ENCODE measurements at places on chromosomes 7 and 10.

DNA sequence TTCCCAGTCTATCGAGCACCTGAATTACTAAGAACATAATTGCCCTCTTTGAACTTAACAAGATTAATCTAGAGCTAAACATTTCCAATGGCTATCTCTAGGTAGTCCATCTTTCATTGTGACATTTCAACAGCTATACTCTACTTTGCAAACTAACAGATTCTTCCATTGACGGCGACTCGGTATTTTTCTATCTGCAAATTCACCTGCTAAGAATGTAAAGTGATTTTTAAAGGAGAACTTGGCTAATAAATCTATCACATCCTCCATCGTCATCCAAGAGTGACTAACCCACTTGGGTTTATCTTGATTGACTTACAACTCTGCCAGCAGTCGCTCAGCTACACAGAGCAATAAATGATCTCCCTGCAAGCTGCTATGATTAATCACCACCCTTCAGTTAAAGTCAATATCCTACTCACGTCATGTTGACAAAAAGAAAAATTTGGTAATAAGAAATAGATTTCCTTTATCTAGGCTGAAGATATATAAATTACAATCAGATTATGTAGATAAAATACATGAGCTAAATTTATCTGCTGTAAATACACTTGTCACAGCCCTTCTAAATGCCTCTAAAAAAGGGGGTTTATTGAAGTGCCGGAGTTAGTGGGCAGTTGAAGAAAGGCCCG, 99.5 kb downstream of the SFMBT2 start:
- H3K4me1 ChIP-seq = peaks cover 18% of the 10 kb centered on the region
- H3K4me3 ChIP-seq = no peak overlapping the region
- no peaks in the 10 kb centered on the region for H3K27me3 ChIP-seq
- H3K27ac ChIP-seq = no peak overlapping the region

- peaks cover 20% of the 10 kb centered on the region for H3K4me1 ChIP-seq
- H3K27me3 ChIP-seq = no peaks in the 10 kb centered on the region
- H3K4me3 ChIP-seq = peak overlapping the region; percentile 28
- DNase-seq = peak; percentile 29
- peaks cover 1% of the 10 kb centered on the region for H3K36me3 ChIP-seq
Observed at GRCh38 chr7:1103009-1103788, 15.3 kb downstream of the GPER1 start.

GRCh38 chr7:13017881-13018280, 330.4 kb downstream of the ARL4A start:
- no peaks in the 10 kb centered on the region for H3K36me3 ChIP-seq
- no peak overlapping the region for H3K4me3 ChIP-seq
- DNase-seq = no peak

GRCh38 chr7:143393267-143394041, 12.3 kb downstream of the ZYX start:
- peaks cover 21% of the 10 kb centered on the region for H3K36me3 ChIP-seq
- no peaks in the 10 kb centered on the region for H3K27me3 ChIP-seq
- no peak overlapping the region for H3K4me3 ChIP-seq
- H3K27ac ChIP-seq = peak overlapping the region; percentile 54

DNA sequence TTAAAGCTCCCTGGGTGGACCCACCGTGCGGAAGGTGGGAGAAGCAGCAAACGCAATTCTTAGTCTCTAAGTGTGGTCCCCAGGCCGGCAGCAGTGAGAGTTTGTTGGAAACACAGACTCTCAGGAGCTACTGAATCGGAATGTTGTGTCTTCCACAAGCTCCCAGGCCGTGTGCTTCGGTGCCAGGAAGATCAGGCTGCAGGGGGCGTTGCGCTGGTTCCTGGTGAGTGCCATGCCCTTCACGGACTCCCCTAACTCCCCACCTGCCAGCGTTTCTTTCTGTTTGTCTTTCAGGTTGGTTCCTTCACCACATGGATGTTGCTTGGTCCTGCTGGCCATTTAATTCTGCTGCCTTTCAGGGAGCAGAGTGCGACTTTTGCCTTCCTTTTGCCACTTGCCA, 91.2 kb upstream of the PITRM1 start:
- H3K27me3 ChIP-seq = peaks cover 13% of the 10 kb centered on the region
- DNase-seq = no peak
- peaks cover 2% of the 10 kb centered on the region for H3K4me1 ChIP-seq
- no peak overlapping the region for H3K27ac ChIP-seq

DNA sequence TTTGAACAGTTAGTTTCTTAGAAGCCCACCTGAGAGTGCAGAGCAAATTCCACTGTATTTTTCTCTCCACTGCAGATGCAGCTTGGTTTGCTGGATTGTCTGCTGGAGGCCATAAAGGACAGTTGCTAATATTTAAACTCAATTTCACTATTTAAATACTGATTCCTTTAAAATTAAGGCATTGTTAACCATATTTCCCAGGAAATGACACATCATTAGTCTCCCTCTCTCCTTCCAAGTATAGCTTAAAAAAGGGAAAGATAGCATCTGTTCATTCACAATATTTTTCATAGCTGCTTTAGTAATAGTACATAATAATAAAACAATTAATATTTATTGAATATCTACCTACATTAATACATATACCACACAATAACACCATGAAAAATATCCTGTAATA, 252.9 kb downstream of the HGF start:
- no peaks in the 10 kb centered on the region for H3K36me3 ChIP-seq
- no peaks in the 10 kb centered on the region for H3K27me3 ChIP-seq
- H3K4me1 ChIP-seq = no peaks in the 10 kb centered on the region
- no peak for DNase-seq
- no peak overlapping the region for H3K27ac ChIP-seq

DNA sequence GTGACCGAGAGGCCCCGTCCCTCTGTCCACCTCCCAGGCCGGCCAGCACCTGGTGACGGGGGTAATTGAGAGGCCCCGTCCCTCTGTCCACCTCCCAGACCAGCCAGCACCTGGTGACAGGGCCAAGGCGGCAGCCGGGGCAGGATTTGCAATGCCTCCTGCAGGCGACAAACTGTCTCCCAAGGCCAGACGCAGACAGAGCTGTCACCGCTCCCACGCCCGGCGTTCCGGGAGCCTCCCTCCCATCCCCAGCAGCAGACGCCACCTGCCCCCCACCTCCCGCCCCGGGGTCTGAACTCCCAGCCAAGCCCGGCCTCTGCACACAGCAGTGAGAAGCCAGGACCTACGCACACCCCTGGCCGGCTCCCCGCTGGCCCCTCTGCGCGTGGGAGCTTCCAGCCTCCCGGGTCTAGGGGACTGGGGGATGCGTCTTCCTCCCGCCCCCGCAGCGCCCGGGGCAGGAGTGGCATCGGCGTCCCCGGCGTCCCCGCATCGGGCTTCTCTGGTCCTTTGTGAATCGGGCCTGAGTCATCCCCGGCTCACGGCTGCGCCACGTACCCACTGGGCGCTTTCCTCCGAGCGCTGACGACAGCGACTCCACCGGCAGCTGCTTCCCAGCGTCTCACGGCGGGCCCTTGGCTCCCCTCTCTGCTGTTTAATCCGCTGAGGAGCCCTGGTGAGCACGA, 95.1 kb upstream of the DIP2C start:
- DNase-seq = no peak
- no peak overlapping the region for H3K27ac ChIP-seq
- no peak overlapping the region for H3K4me3 ChIP-seq
- no peaks in the 10 kb centered on the region for H3K4me1 ChIP-seq
- no peaks in the 10 kb centered on the region for H3K36me3 ChIP-seq
- H3K27me3 ChIP-seq = peaks cover 6% of the 10 kb centered on the region

- no peak overlapping the region for H3K27ac ChIP-seq
- H3K4me3 ChIP-seq = no peak overlapping the region
- H3K4me1 ChIP-seq = no peaks in the 10 kb centered on the region
- no peak for DNase-seq
Observed at GRCh38 chr7:69796416-69796815, 198.1 kb downstream of the AUTS2 start.

DNA sequence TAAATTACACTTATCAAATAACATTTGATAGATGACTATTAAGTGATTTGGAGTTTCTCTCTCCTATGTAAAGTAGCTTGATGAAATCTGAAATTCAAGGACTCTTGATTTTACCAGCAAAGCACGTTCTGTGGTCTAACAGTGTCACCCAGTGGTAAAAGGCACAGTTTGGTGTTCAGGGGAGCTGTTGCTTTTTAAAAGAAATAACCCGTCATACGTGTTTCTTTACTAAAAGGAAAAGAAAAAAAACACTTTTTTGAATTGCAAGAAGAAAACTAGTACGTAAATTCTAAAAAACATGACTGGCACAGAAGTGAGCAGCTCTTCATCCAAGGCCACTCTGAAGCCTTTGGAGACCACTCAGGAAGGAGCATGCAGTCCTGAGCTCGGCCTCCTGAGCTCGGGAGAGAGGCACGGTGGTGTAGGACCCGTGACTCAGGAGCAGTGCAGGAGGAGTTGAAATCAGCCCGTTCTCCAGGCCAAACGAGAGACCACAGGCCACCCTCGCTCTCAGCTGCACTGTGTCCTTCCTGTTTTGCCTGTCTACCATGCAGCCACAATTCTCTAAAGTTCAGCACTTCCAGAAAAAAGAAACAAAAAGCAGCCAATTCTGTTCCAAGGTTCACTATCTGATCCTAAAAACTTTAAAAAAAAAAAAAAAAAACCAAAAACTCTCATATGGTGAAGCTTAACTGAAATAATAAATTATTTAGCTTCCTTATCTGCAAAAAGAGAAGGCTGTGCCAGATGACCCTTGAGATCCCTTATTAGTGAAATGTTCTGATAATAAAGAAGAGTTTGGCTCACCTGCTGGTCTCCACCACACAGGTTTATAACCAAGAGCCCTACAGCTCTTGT, 212.6 kb upstream of the FRMD4A start:
- peaks cover 63% of the 10 kb centered on the region for H3K4me1 ChIP-seq
- H3K4me3 ChIP-seq = peak overlapping the region; percentile 67
- DNase-seq = no peak
- peaks cover 31% of the 10 kb centered on the region for H3K36me3 ChIP-seq

DNA sequence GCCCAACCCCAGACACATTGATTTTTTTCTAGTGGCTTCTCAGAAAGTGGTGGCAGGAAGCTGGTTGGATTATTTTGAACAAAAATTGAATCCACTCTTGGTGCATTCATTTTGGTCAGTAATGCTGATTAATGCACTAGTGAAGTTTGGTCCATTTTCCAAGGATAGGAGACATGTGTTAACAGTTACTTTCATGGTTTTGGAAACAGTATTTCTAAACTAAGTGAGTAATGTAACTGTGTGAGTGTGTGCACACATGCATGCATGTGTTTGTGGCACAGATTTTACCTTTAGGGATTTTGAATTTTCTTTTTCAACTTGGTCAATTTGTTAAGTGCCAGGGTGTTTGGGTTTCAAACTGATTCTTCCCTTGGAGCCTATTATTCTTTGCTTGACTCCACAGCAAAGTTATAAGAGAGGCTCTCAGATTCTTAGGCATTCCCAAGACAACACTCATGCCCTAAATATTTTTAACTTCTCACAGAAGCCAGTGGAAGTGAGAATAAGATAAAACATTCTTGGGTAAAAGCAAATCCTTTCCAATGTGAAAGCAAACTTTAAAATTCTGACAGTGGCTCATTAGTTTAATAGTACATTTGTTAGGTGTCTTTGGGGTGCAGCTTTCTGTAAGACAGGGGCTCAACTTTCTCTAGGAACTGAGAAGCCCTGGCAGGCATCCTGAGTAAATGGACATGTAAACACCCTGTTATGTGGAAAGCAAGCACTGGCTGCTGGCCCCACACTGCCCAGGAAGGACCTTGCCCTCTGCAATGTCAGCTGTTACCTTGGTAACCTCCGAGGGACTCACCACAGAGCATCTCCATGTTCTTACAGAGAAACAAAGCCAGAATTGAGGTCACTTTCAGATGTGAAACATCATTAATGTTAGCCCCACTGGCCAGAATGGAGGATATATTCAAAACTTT, 68.4 kb downstream of the ASAH2B start:
- DNase-seq = no peak
- H3K36me3 ChIP-seq = no peaks in the 10 kb centered on the region
- H3K4me1 ChIP-seq = no peaks in the 10 kb centered on the region
- no peak overlapping the region for H3K27ac ChIP-seq

- DNase-seq = no peak
- H3K4me1 ChIP-seq = no peaks in the 10 kb centered on the region
- no peak overlapping the region for H3K27ac ChIP-seq
- H3K4me3 ChIP-seq = no peak overlapping the region
- peaks cover 11% of the 10 kb centered on the region for H3K36me3 ChIP-seq
- H3K27me3 ChIP-seq = no peaks in the 10 kb centered on the region
Observed at GRCh38 chr7:132141109-132141508, 435.2 kb downstream of the PLXNA4 start.

GRCh38 chr10:105128111-105128510, 487.0 kb downstream of the SORCS3 start:
- no peak overlapping the region for H3K4me3 ChIP-seq
- H3K36me3 ChIP-seq = no peaks in the 10 kb centered on the region
- H3K27ac ChIP-seq = no peak overlapping the region
- H3K27me3 ChIP-seq = no peaks in the 10 kb centered on the region
- no peak for DNase-seq
- H3K4me1 ChIP-seq = no peaks in the 10 kb centered on the region

DNA sequence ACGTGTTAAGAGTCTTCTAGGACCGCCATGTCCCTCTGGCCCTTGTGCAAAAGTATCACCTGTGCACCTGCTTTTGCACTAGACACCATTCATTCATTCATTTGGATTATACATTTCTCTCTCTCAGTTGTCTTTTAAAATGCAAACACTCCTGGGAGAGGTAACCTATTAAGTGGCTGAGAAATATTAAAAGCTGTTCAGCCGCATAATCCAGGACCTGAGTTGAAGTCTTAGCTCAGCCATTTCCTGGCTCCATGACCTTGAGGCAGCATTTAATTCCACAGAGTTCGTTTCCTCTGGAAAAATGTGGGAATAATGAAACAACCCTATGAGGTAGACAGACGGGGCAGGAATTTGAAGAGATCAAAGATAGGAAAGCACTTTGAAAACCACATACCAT, 251.6 kb downstream of the RPS24 start:
- H3K27me3 ChIP-seq = peaks cover 4% of the 10 kb centered on the region
- no peaks in the 10 kb centered on the region for H3K4me1 ChIP-seq
- H3K36me3 ChIP-seq = no peaks in the 10 kb centered on the region
- no peak for DNase-seq
- H3K4me3 ChIP-seq = no peak overlapping the region

GRCh38 chr7:28263622-28264271, 83.2 kb upstream of the JAZF1 start:
- H3K27me3 ChIP-seq = peaks cover 29% of the 10 kb centered on the region
- no peaks in the 10 kb centered on the region for H3K36me3 ChIP-seq
- H3K4me1 ChIP-seq = peaks cover 3% of the 10 kb centered on the region

DNA sequence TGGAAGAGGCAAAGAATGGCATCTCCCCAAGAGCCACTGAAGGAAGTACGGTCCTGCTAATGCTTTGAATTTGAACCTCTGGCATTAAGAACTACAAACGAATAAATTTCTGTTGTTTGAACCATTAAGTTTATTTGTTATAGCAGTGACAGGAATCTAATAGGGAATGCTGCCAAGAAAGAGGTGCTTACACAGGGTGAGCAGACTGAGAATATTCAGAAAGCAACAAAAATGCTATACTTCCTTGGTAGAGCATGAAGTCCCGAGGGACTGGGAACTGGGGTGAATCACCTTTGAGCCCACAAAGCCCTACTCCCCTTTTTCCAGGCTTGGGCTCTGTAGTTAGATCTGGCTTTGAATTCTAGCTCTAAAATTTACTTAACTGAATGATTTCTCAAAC, 45.0 kb downstream of the PANK1 start:
- no peak overlapping the region for H3K4me3 ChIP-seq
- DNase-seq = no peak
- H3K27ac ChIP-seq = no peak overlapping the region
- no peaks in the 10 kb centered on the region for H3K27me3 ChIP-seq

- H3K36me3 ChIP-seq = peaks cover 12% of the 10 kb centered on the region
- H3K27ac ChIP-seq = peak overlapping the region; percentile 100
- H3K4me3 ChIP-seq = peak overlapping the region; percentile 96
- no peak for DNase-seq
- no peaks in the 10 kb centered on the region for H3K27me3 ChIP-seq
- peaks cover 27% of the 10 kb centered on the region for H3K4me1 ChIP-seq
Observed at GRCh38 chr7:139360948-139361307, 1.2 kb downstream of the LUC7L2 start.
